LHCN-M2 (cell line): ENCODE measurements at places on chromosomes 1 and 21. TPM values are rescaled to one million over a fixed set of nuclear protein-coding genes. Genes with fewer than 3 reads are reported as not detected.

The SERTAD4 gene
- 0.06 and 3.1 TPM in 2 replicates for total RNA-seq

The CAMK1G gene
- not detected in 2 replicates for total RNA-seq

The LCE3E gene
- not detected in 2 replicates for total RNA-seq

The GIPC2 gene
- total RNA-seq: 1.5 and 1.7 TPM in 2 replicates

The ACKR1 gene
- total RNA-seq: not detected in 2 replicates

The PROK1 gene
- not detected in 2 replicates for total RNA-seq

The CD247 gene
- total RNA-seq: not detected in 2 replicates

The DTL gene
- 38.5 and 40.1 TPM in 2 replicates for total RNA-seq

The BTBD8 gene
- total RNA-seq: 2.7 and 3.4 TPM in 2 replicates

The GOLT1A gene
- total RNA-seq: not detected in 2 replicates

DNA sequence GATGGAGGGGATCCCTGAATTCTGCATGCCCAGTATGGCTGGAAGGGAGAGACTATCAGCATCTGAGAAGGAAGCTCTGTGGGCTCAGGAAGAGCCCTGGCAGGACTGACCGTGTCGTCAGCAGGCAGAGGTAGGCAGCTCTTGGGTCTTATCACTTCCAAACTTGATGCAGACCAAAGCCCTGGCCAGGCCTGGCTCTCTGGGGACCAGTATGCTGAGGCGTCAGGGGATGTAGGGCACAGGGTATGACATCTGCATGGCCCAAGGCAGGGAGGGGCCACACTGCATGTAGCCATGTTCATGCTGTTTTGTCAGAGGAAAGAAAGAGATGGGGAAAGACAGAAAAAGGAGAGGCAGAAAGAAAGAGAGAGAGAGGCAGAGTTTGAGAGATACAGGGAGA lies 6.3 kb downstream of the FGR start:
- no peak for DNase-seq

GRCh38 chr1:9439074-9439761 lies 100.0 kb upstream of the SLC25A33 start:
- no peak for DNase-seq

DNA sequence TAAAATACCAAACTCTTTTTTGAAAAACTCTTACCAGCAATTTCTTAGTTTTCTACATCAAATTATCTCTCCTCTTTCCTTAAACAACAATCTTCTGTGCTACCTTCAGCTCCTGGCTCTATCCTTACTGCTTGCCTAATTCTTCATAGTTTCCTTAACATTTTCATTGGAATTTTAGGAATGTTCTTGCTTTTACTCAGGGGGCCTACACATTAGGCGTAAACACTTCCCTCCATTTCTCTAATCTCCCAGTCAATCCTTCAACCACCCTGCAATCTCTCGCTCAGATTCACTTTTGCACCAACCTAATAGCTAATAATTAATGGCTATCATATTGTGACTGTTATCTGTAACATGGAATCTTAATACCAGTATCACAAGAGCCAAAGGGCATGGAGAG lies 50.1 kb downstream of the ADAMTS5 start:
- DNase-seq: no peak

- DNase-seq: no peak
These were observed 46.7 kb upstream of the FBXO28 start for GRCh38 chr1:224067207-224067606.

GRCh38 chr1:30748098-30748698 lies 9.4 kb downstream of the LAPTM5 start:
- DNase-seq: peak; percentile 15

DNA sequence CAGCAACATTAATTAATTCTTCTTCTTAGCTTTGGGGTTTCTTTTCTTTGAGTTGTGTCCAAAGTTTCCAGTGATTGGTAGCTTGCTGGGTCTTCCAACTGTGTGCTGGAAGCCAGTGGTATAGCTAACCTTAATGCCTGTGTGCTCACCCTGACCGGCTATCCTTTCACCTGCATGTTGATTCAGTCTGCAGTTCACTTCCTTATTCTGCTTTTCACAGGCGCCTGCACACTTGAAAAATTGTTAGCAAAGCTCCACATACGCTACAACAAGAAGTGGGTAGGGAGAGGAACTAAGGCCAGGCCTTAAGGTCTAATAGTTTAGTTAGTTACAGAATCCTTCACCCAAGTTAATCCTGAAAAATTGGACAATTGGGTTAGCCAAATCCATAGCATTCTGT lies 35.7 kb downstream of the NCF2 start:
- DNase-seq: no peak

- DNase-seq: no peak
These were observed 35.4 kb downstream of the CHRM3 start for GRCh38 chr1:239421811-239422210.

- no peak for DNase-seq
These were observed 9.2 kb downstream of the TP53BP2 start for GRCh38 chr1:223836586-223836985.

- no peak for DNase-seq
These were observed 129.7 kb upstream of the ZBTB40 start for GRCh38 chr1:22321917-22322316.

GRCh38 chr1:21301794-21302440 lies 11.7 kb upstream of the ECE1 start:
- DNase-seq: no peak

- no peak for DNase-seq
These were observed 36.3 kb upstream of the SUCO start for GRCh38 chr1:172496678-172497077.

DNA sequence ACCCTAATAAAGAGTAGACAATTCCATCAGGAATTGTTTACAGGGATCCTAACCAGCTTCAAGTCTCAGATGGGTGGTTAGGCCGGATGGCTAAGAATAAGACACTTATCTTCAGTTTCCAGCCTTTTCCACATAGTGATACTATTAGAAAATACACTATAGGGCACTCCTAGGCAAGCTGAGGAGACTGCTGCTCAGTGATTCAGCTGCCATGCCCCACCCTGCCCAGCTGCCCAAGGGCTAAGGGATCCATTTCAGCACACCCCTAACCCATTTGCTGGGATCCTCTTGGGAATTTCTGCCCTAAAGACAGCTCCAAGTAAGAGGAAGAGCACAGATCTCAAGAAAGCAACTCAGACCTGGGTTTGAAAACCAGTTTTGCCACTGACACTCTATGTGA lies 31.9 kb downstream of the PLPP3 start:
- peak; percentile 46 for DNase-seq

- DNase-seq: no peak
These were observed 483.4 kb downstream of the OMA1 start for GRCh38 chr1:58063095-58063494.

DNA sequence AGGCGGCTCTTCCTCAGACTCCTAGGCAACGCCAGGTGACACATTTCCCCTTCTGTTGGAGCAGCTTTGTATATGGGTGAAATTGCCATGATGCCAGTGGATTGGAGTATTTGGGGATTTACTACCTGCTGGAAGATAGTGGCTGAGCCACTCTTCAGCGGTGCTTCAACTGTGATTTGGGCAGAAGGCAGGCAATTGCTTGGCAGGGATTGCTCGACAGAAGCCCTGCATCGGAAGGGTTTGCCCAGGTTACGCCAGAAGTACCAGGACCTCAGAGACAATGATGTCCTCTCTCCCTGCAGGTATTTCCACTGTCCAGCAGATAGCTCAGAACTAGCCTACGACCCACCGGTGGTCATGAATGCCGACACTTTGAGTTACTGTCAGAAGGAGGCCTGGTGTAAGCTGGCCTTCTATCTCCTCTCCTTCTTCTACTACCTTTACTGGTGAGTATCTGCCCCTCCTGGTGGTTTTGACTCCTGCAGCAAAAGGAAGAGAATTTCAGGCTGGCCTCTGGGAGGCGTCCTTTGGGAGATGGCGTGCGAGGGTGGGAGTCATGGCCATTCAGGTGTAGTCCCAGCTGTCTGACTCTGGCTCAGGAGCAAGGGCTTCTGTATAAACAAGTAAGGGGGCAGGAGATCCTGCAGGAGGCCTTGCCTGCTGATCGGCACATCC lies 118.3 kb downstream of the CNIH3 start:
- DNase-seq: no peak

DNA sequence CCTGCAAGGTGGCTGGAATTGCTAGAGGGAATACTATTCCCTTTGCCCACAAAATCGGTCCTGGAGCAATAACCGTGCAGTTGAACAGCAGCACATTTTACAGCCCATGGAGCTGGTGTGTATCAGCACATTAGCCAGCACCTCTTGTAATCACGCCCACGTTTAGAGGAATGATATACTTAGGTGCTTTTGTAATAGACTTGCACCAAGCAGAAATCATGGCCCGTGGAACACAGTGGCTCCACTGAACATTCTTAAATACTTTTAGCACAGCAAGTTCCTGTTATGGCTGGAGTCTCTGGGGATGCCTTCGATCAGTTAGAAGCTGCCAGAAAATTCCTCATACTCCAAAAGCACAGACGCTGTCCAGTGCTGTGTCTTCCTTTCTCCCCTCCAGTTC lies 218.1 kb upstream of the FAM78B start:
- DNase-seq: no peak
